ENCODE measurements at places on chromosomes 1 and 21.

DNA sequence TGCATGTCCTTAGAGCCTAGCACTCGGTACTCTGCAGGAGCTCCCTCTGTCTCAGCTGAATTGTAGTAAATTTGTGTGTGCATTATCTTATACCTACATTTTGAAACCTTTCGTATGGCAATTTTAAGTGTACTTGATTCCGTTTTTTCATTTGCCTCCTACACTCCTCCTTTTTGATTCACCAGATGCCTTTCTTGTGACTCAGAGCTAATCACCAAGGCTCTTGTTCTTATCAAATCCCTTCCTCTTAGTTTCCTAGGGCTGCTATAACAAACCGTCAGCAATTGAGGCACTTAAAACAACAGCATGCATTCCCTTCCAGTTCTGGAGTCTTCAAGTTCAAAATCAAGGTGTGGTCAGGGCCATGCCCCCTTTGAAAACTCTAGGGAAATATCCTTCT is 261.0 kb downstream of the ASTN1 start:
- no peak for DNase-seq

- no peak for DNase-seq
These were observed 112.3 kb downstream of the GLUL start for GRCh38 chr1:182279302-182279701.

DNA sequence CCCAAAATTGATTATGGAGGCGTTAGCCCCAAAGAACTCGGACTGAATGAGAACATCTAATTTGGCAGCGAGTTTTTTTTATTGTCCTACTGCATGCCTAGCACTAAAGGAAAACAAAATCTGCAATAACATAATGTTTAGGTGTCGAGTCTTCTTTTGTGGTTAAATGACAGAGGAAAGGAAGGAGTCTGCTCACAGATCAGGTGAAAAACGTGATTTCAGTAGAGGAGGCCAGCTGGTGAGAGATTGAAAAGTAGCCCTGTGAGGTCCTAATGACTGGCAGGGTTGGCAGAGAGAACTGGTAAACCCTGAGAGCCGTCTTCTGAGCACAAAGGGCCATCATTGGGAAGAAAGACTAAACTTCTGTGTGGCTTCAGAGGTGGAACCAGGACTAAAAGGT is 24.2 kb downstream of the WDTC1 start:
- no peak for DNase-seq

DNA sequence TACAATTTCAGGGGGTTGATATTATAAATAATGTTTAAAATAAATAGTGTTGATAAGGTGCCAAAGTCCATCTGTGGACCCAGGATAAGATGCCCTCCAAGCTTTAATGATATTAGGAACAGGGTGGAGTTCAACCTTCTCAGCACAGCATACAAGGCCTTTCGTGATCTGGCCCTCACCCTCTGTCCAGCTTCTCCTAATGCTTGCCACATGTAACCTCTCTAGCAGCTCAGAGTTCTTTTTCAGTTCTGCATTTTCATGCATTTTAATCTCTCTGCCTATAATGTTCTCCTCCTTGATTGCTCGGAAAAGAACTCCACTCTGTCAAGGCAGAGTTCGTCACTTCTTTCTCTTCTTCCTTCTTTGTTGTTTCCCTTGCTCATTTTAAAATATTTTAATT is 21.4 kb upstream of the SMAP2 start:
- DNase-seq, result no peak

DNA sequence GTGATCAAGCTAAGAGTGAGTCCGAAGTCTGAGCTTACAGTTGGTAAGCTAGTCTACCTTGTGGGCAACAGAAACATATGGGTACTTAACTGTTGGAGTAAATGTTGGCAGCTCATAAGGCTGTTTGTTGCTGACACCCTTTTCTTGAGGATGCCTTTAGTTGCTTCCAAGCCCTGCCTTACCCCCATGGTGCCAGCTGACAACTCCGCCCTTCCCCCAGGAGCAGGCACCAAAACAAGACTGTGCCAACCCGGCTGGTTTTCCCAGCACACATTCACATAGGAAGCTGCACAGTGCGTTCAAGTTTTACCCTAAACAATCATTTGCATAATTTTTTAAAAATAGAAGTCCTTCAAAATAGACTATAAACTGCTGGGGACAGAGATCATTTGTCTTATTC is 150.2 kb upstream of the LMO4 start:
- no peak for DNase-seq

DNA sequence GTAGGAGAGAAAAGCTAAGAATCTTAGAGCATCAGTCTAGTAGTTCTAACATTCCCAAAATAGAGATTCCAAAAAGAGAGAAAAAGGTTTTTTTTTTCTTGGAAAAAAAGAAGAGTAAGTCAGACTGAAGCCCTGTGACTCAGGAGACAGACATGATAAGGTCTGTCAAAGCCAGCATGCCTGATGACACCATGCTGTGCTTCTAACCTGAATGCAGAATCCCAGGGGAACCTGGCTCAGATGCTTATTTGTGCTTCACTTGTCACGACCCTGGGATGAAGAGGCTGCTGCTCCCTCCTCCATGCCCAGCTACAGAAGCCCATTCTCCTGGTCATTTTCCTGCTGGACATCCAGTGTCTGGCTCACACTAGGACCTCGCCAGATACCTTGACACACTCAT is 44.3 kb downstream of the ERICH3 start:
- no peak for DNase-seq

DNA sequence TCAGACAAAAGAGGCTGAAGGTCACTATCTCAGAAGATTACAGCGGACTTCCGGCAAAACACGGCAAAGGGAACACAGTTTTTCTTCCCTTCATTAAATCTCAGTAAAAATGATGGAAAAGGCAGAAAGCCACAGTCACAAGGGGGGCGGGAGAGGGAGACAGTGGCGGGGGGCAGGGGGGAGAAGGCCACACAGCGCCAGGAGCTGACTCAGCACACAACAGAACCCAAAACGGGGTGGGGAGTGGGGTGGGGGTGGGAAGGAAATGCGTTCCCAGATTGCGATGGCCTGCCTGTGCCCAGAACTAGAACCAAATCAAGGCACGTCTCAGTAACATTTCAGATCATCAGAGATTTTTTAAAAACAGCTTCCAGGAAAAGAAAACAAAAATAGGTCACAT is 13.4 kb downstream of the CFAP74 start:
- no peak for DNase-seq

GRCh38 chr1:217188280-217189237 is 442.3 kb downstream of the GPATCH2 start:
- no peak for DNase-seq

GRCh38 chr1:154206196-154206595 is at the start of gene CFAP141:
Gene CFAP141 (minus strand): TSS chr1:154206333. CDS start chr1:154206307, 26 bp downstream.
- no peak for DNase-seq

- no peak for DNase-seq
These were observed 10.0 kb downstream of the MAEL start for GRCh38 chr1:166999075-166999474.

DNA sequence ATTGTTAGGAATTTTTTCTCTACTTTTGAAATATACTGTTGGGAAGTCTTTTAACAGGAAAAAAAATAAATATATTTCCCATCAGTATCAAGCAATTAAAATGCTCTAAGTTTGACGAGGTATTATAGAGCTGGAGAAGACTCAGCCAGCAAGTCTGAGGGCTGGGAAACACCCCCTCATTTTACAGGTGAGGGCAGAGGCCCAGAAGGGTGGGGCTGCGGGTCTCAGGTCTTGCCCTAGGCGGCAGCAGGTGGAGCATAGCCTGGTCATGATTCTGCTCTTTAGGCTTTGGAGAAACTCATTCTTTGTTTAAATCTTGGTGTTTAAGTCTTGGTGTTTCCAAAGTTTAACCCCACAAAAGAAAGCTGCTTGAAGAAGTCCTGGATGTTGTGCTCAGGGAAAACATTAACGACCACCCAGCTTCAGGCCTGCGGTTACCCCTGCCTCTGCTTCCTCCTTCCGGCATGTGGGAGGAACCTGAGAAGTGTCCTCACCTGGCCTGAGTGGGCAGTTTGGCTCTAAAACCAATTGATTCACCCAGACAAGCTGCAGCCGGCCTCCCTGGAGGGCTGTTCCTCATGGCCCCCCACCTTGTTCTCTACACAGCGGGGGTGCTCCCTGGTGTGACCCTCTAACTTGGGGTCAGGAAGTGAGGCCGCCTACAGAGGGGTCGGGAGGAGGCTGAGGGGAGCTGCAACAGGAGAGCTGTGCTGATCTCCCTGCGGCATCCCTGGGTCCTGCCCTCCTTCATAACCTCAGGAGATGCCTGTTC is 41.7 kb downstream of the OLFML2B start:
- no peak for DNase-seq

- DNase-seq, result no peak
These were observed 101.5 kb upstream of the RAB4A start for GRCh38 chr1:229169399-229169798.

DNA sequence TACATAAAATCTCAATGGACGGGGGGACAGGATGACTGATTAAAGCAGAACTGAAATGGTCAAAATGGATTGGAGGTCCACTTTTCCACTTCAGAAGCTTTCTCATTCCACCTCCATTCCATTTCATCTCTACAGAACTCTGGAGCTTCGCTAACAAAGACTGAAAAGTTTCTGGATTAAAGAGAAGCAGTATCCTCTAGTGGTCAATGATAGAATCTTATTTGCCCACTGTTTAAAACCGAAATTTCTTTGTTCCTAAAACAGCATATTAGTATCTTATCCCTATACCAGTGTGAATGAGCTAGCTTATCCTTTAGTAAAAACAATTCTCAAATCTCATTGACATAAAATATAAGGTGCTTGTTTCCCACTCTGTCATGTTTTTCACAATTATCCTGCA is 890.6 kb downstream of the KCNT2 start:
- DNase-seq, result no peak

GRCh38 chr1:8381618-8382017 is 63.7 kb downstream of the SLC45A1 start:
- no peak for DNase-seq

DNA sequence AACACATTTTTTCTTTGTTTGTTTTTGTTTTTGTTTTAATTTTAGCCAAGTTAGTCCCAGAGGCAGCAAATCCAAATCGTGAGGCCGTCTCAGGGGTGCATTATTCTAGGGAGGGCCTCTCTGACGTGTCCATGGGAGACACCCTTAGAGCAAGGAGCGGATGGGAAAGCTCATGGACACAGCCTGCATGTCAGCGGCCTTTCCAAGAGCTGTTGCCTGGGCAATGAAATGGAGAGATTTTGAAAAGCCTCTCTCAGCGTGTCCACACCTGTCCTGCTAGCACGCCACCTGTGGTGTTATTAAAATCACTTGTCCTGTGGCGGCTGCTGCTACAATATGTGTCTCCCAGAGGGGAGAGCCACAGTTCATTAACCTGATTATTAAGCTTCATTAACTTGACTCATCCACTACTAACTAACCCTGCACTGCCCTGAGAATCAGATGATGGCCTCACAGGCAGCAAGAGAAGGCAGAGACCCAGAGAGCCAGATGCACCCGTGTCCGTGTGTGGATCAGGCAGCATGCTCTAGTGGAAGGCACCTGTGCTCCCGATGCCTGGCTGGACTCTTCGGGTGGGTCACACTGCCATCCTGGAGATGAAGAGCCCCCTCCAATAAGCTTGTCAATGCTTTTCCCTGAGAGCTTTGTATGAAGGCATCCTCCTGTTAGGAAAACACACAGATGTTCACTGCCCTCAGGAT is 133.3 kb downstream of the PGBD5 start:
- no peak for DNase-seq

- no peak for DNase-seq
These were observed 12.9 kb downstream of the CAMK2N1 start for GRCh38 chr1:20472860-20473711.

GRCh38 chr1:203447151-203447550 is 28.5 kb upstream of the PRELP start:
- DNase-seq, result no peak

- no peak for DNase-seq
These were observed 7.1 kb upstream of the CDK18 start for GRCh38 chr1:205497351-205497750.

GRCh38 chr1:57874418-57874877 is 450.6 kb upstream of the DAB1 start:
- no peak for DNase-seq

- no peak for DNase-seq
These were observed 7.5 kb upstream of the DISP3 start for GRCh38 chr1:11471473-11471872.

GRCh38 chr1:61087571-61087970 is 5.2 kb downstream of the NFIA start:
- DNase-seq, result no peak

DNA sequence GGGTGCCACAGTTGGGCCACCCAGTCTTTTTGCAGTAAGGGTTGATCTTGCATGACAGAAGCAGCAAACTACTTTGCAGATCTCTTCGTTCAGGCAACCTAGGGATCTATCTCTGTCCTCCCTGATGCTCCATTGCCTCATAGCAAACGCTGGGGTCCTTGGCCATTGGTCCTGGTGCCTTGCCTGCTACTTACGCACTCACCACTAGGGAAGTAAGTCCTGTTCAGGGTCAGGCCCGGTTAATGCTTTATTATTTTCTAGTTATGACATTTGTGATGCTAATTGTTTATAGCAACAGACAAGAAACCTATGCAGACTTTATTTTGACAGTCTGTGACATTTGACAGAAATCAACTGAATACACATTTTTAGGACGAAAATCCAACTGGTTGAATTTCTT is 326.5 kb upstream of the FMN2 start:
- no peak for DNase-seq
